ENCODE measurements at places on chromosomes 16 and 17.

GRCh38 chr16:75754141-75754540, 27.9 kb upstream of the CPHXL start:
- no peak for DNase-seq

DNA sequence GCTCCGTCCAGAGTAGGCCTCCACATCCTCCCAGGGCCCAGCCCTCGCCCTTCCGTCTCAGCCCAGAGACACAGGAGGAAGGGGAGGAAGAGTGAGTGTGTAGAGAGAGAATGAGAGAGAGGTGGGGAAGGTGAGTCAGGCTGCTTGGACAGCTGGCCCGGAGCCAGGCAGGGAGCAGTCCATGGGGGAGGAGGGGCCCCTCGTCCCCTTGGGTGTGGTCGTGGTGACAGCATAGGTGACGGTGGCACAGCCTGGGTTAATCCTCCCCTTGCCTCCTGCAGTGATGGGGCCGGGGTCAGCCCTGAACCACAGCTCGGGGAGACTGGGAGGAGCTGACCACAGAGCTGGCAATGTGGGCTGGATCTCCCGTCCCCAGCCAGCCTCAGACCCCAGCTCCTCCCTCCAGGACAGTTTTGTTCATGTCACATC, 36.5 kb downstream of the FA2H start:
- no peak for DNase-seq

DNA sequence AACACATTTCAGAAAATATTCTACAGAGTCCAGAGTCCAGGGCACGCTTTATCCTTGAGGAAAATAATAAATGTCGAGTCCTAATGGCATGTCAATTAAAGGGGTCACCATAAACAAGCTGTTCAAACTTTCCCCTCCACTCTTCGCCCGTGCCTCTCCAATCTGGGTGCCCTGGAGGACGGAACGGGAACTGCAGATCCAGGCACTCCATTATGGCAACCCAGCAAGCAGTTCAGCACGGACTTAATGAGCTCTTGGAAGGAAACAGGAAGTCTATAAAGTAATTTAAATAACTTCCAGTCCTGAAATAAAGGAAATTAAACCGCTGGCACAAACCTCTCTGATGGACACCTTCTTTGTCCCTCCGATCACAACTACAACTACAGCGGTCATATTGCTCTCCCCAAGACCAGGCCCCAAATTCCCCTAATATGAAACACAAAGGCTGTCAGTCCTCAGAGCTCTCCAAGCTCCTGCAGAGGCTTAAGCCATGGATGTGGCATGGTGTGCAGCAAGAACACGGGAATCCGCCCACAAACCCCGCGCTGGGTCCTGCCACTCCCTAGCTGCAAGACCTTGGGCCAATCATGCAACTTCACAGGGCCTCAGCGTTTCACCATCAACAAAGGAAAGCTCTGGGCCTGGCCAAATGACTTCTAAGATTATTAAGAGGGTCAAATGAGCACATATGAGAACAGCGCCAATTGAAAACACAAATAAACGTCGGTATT, 52.6 kb downstream of the ZFHX3 start:
- no peak for DNase-seq

- no peak for DNase-seq
These were observed 20.7 kb upstream of the ADCY7 start for GRCh38 chr16:50245417-50246298.

- no peak for DNase-seq
These were observed 5.9 kb downstream of the BAIAP2 start for GRCh38 chr17:81040791-81041337.

DNA sequence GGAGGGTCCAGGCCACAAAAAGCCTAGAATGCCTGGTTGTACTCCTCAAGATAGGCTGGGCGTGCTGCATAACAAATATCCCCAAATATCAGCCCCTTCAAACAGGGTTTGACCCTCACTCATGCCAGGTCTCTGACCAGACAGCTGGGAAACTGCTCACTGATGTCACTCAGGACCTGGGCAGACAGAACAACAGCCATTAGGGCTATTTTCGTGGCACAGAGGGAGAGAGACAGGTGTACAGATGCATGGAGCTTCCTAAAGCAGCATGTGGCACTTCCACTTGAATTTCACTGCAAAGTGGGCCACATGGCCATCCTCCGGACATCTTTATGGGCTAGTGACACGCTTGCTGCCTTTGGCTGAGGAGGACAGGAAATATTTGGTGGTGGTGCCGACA, 73.1 kb downstream of the SREBF1 start:
- DNase-seq, result no peak

- DNase-seq, result no peak
These were observed 13.8 kb downstream of the HNF1B start for GRCh38 chr17:37731056-37731455.

GRCh38 chr16:47063011-47063724, 80.6 kb downstream of the NETO2 start:
- no peak for DNase-seq

DNA sequence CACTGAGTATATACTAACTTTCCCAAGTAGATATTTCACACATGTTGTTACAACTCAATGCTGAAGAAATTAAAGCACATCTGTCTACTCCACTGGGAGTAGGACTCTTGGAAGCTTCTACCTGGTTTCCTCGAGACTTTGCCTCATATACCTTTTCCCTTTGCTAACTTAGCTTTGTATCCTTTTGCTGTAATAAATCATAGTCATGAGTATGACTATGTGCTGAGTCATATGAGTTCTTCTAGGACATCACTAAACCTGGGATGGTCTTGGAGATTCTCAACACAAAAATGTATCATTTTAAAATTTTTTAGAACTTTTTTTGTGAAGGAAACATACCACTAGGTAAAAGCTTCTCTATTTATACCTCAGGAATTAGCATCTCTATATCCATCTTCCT, 39.8 kb downstream of the ABCA5 start:
- no peak for DNase-seq

DNA sequence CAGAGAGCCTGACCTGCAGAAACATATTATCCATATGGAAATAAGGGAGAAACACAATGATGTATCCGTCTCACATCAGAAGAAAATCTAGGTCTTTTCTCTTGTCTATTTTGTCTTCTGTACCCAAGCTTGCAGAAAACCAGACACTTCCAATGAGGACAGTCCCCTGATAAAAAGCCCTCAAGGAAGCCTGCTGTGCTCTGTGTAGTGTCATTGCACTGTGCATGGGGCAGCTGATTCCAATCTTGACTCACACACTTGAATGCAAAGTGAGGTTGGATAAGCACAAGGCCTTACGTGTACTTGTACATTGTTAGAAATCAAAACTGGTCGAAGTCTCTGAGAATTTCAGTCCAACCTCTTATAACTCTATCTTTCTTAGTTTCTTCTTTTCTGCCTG, 256.6 kb upstream of the MYOCD start:
- no peak for DNase-seq

DNA sequence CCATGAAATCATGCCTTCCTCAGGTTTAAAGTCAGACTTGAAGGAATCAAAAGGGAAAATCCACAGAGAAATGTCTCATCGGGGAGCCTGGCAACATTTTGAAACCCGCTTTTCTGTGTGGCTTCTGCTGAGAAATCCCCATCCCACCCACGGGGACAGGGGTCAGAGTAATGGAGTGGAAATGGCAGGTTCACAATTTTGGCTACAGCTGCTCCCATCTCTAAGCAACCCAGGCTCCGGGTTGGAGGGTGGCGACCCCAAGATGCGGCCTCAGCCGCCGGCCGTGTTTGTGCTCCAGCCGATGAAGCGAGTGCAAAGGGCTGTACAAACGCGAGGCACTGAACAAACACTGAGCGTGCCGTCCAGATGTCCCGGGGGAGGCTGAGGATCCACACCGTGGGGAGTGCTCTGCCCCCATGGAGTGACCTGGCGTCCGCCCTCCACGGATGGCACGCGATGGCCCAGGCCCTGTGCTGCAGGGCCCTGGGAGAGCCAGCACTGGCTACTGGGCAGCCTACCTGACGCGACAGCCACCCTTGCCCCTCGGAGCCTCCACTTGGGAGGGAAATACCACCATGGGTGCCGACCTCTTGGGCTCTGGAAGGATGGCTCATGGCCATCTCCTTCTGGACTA, 22.2 kb downstream of the SLC43A2 start:
- DNase-seq, result no peak

DNA sequence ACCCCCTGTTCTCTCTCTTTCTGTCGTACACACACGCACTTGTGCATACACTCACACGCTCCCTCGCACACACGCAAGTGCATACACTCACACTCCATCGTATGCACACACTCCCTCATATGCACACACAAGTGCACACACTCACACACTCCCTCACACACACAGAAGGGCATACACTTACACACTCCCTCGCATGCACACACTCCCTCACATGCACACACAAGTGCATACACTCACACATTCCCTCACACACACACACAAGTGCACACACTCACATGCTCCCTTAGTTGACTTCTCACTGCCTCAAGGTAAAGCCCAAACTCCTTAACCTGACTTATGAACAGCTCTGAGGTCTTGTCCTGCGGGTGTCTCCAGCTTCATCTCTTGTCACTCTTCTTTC, 78.7 kb downstream of the NOG start:
- DNase-seq, result no peak

DNA sequence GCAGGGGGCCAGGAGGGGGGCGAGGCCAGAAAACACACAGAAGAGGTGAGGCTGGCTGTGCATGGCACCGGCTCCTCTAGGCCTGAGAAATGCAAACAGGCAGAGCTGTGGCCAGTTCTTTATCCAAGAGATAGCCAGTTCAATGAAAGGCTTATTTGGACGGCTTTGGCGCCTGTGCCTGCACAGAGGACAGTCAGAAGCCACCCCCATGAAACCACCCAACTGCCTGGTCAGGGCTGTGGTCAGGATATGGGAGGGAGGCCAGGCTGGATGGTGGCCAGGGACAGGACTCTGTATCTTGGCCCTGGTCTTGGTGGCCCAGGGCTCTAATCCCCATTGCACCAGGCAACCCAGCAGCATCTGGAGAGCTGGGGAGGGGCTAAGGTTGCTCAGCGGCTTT, 24.5 kb upstream of the GPRC5C start:
- no peak for DNase-seq

GRCh38 chr17:61160204-61160603, 239.4 kb upstream of the TBX2 start:
- DNase-seq, result no peak

GRCh38 chr17:50640686-50641351, 6.1 kb downstream of the ABCC3 start:
- DNase-seq, result peak; percentile 68

- peak; percentile 71 for DNase-seq
These were observed 8.7 kb downstream of the MSL1 start for GRCh38 chr17:40130352-40131042.

DNA sequence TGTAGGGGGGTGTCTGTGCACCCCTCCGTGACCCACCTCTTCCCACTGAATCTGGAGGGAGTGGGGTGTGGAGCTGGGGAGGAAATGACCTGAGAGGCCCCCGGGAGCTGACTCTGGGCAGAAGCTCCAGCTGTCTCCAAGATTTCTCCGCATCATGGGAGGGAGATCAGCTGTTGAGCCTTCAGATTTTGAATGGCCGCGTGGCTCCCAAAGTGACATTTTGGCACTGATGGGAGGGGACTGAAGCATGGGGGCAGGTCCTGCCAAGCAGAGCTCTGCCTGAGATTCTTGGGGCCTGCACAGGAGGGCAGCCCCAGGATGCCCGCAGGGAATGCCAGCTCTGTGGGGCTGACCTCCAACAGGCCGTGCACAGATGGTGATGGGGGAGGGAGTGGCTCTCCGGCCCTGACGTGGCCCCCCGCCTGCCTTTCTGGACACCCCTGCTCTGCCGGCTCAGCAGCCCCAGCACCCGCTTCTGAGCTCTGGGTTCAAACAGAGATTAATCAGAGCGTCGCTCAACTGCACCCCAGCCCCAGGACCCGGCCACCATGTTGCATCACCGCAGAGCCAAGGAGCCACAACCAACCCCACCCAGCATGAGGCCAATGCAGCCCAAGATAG, 25.3 kb upstream of the UBE2I start:
- DNase-seq, result no peak

DNA sequence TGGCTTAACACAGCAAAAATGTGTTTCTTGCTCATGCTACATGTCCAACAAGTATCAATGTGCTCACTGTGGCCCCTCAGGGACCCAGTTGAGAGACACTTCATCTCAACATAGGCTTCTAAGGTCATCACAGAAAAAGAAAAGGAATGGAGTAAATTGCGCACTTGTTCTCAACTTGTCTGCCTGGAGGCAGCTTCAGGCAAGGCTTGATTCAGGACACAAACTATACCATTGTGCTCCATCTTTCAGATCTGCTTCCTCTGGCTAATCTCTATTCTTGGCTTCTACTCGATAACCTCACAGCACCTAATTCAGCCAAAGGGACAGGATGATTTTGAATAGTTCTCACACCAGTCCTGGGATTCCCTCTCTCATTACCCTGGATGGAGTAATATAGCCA, 35.6 kb downstream of the HS3ST2 start:
- DNase-seq, result no peak

Data from adrenal gland (tissue), 19 donors.